CD4-positive, alpha-beta T cell treated with Interleukin-6 at 100 ng/mL for 8 hours (primary cell): ENCODE measurements at places on chromosomes 6 and 20.
A peak's percentile ranks its signal among the peaks of the same experiment; 100 is the strongest.

- DNase-seq, result no peak
Observed at GRCh38 chr6:18712595-18712994, 325.4 kb downstream of the RNF144B start.

DNA sequence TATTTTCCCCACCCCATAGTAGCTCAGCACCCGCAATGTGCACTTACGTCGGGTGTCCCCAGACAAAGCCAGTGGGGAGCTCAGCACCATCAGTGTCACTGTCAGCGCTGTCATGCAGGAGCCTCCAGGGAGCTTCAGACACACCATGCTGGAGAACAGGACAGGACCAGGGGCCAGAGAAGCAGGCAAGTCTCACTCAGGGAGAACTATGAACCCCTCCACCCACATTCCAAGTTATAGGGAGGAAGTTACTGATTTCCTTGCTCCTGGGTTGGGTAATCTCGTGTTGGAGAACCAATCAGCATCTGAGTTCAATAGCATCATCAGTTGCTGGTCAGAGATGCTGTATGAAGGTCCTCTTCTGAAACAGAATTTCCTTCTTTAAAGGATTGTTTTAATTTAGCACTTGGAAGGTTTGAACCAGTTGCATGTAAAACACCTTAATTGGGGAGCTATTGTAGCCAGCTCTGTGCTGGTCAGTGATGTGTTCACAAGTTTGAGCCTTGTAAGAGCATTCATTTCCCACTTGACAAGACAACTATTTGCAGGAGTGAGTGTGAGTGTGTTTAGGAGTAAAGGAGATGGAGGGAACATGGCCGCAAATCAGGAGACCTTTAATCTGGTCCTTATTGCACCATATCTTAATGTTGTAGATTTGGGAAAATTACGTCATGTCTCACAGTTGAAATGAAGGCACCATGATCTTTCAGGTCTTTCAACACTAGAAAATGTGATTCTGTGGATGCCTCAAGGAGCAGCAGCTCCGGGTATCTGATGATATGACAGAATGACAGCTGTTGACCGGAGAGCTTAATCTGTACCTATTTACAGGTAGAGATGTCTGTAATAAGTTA is at the start of gene HLA-DRB1:
HLA-DRB1 (minus strand) TSS at position 253 of the 854 bp plus-strand sequence; CDS start at position 147, 106 bp downstream.
- peak; percentile 14 for DNase-seq

GRCh38 chr6:169539176-169539897 is 162.5 kb downstream of the WDR27 start:
- DNase-seq, result no peak

- DNase-seq, result no peak
Observed at GRCh38 chr6:13979284-13980171, 54.8 kb downstream of the RNF182 start.

DNA sequence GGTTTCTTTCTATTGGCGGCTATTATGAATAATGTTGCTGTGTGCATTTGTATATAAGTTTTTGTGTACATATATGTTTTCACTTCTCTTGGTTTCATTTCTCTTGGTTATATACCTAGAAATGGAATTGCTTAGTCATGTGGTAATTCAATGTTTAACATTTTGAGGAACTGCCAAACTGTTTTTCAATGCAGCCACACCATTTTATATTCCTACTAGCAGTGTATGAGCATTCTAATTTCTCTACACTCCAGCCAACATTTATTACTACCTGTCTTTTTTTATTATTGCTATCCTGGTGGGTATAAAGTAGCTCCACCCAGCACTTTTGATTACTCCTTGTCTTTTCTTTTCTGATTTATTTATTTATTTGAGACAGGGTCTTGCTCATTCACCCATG is 54.8 kb downstream of the PHACTR2 start:
- no peak for DNase-seq

- no peak for DNase-seq
Observed at GRCh38 chr6:18211338-18211737, 53.0 kb downstream of the DEK start.

DNA sequence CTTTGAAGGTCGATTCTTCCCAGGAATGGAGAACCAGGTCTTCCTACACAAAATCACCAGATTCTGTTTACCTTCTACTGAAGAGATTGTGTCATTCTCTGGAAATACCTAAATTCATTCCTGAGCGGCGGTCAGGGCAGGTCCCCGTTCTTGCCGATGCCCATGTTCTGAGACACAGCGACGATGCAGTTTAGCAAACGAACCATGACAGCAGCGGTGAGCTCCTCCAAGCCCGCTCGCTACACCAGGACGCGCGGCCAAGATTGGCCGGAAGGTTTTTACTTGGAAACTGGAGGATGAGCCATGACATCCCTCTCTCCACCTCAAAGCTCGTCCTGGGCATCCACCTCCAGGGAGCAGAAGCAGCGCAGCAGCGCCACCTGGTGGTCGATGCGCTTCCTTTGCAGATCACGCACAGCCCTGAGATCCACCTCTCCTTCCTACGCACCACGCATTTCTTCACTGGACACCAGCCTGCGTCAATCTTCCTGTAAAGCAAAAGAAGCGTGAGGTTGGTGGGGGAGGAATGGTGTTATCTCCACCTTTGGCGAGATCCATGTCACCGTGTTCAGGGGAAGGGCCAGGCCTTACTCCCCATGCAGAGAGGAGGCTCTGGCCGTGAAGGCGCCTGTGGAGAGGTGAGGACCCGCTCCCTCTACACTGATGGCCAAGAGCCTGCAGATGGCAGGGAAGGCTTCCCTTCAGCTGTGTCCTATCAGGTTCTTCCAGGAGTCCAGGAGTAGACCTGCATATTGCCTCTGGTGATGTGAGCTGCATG is 9.9 kb upstream of the HLA-B start:
- DNase-seq, result peak; percentile 89

- DNase-seq, result no peak
Observed at GRCh38 chr6:125375821-125376220, 74.1 kb upstream of the HDDC2 start.

DNA sequence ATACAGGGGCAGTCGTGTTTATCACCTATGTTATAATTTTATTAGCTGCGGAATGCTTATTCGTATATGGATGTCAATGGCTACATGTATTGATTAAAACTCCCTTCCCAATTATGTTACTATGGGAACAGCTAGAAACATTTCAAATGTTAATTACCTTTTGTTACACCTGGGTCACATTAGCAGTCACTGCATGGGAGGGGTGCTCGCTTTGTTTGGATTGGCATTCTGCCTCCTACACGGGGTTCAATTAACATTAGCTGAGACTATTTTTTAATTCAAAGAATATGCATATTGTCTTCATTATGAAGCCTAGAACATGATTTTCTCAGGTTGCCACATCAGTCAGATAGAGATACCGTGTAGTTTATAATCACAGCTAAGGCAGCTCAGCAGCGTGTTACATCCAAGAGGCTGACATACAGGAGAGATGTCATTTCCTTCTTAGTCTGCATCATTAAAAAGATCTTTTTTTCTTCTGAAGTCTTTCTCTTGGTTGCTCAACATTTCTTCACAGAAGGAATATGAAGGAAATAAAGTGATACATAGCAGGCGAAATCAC is 76.2 kb upstream of the RPS6KA2 start:
- no peak for DNase-seq

GRCh38 chr20:48051794-48052474 is 266.7 kb upstream of the SULF2 start:
- DNase-seq, result no peak

DNA sequence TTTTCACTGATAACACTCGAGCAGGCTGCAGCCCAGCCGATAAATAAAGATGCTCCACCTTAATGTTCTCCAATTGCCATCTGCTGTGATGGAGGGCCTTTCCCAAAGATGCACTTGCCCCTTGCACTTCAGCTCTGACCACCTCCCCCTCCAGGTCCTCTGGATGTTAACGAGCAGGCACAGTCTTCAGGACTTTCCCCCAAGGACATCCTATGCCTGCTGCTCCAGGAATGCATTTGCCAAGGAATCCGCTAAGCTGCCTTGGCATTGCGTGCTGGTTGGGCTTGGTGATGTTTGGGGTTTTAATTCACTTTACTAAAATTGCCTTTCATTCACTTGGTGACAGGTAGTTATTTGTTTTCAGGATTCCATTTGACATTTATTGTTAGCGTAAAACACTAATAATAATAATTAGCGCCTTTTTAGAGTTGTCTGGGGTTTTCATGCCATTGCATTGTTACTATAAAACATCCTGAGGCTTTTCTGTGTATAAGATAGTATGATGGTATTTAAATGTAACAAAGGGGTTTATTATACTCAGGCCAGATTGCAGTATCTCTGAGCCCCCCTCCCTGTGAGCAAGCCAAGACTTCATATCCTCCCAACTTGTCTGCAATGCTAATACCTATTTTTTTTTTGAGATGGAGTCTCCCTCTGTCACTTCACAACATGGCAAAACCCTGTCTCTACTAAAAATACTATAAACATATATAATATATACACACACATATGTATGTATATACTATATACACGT is 66.7 kb upstream of the TSHZ2 start:
- DNase-seq, result no peak
